NCI-H2029 (cell line): ENCODE measurements at places on chromosomes 2 and 18.

GRCh38 chr18:69885841-69886531 is 61.7 kb downstream of the CD226 start:
- DNase-seq, result no peak

DNA sequence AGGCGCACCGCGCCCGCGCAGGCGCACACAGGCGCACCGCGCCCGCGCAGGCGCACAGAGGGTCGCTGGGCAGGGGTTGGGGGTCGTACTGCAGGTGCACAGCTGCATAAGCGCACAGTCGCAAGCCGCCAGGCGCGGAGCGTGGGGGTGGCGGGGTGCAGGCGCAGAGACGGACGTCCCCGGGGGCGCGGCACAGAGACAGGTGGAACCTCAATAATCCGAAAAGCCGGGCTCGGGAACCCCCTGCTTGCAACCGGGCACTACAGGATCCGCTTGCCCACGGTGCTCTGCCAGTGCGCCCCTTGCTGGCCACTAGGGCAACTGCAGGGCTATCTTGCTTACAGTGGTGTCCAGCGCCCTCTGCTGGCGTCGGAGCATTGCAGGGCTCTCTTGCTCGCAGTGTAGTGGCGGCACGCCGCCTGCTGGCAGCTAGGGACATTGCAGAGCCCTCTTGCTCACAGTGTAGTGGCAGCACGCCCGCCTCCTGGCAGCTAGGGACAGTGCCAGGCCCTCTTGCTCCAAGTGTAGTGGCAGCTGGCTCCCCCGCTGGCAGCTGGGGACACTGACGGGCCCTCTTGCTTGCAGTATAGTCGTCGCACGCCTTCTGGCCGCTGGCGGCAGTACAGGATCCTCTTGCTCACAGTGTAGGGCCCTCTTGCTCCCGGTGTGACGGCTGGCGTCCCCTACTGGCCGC is 34.9 kb downstream of the FAM110C start:
- peak; percentile 75 for DNase-seq

GRCh38 chr2:25551316-25551715 is 122.1 kb downstream of the DTNB start:
- DNase-seq, result no peak

- DNase-seq, result no peak
These were observed 84.7 kb upstream of the NEDD4L start for GRCh38 chr18:57959278-57959677.

GRCh38 chr18:31225668-31226067 is 63.0 kb upstream of the DSC1 start:
- DNase-seq, result no peak

GRCh38 chr18:26425148-26425531 is 123.2 kb downstream of the KCTD1 start:
- no peak for DNase-seq

DNA sequence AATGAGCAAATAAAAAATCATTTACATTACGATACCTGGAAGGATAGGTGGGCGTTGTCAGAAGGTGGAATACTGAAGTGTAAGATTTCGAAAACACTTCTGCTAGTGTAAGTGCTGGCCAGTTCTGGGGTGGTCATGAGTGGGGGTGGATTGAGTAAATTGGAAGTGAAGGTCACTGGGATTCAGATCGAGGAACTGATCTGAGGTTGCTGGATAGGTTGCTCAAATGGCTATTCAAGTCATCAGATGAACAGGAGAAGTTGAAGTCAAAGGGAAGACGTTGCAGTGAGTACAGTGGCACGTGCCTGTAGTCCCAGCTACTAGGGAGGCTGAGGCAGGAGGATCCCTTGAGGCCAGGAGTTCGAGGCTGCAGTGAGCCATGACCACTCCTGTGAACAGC is 95.7 kb downstream of the MALT1 start:
- no peak for DNase-seq

GRCh38 chr2:85924522-85924921 is 35.7 kb upstream of the ST3GAL5 start:
- DNase-seq, result no peak

DNA sequence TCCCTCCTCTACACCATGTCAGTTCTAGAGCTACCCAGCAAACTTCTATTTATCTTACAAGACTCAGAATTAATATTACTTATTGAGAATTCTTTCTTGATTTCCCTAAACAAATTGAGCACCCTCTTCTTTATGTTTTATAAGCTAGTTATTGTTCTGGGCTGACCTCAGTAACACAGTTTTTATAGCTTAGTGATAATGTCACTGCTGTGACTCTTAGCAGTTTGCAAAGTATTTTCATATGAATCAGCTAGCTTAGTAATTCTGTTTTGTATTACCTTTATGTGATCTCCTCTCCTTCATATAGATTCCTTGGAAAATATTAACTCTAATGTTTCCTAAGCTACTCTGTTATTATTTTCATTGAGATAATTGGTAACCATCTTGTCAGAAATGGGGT is 114.9 kb downstream of the PMS1 start:
- DNase-seq, result no peak

DNA sequence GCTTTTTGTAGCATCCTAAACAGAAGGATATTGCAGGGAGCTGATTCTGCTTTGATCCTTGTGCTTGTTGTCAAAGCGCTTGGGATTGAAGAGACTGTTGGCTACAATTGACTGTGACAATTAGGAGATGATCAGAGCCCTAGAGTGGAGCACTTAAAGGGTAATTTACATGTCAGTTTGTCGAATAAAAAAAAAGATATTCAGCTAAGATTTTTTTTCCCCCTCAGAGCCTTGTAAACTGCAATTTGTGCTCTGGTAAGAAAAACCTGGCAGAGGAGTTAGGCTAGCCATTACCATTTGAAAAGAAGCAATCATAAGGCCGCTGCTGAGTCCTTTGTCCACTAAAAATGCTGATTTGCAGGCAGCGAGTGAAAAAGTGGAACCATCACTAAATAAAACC is 47.8 kb upstream of the ZEB2 start:
- no peak for DNase-seq

GRCh38 chr2:237833546-237833945 is 25.9 kb upstream of the RAMP1 start:
- no peak for DNase-seq

GRCh38 chr2:121362774-121363173 is 77.8 kb upstream of the TFCP2L1 start:
- peak; percentile 16 for DNase-seq

DNA sequence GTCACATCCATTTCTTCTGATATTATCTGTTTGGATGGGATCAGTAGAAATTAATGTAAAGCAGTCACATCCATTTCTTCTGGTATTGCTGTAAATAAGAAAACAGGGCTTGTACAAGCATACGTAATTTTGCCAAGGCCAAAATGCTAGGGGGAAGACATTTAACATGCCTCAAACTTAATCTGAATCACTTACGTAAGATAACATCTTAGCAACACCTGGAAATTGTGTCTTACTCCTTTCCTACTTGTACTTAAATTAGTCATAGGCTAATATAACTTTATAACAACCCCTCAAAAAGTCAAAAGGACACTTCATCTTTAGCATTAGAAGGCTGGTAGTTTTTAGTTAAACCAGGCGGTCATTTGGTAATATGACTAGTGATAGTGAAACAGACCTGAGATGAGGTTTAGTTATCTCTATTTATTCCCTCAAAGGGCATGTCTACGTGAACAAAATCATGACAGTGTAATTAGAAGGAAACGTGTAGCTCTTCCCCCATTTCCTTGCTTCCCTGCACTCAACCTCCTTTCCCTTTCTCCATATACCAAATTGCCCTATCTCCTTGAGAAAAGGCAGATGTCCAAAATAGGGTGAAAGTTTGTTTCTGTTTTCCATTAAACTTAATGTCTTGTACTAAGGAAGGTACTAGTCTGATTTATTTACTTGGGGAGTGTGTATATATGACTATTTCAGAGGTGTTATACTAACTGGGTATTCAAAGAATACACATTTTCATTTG is 99.3 kb upstream of the FZD5 start:
- DNase-seq, result no peak

DNA sequence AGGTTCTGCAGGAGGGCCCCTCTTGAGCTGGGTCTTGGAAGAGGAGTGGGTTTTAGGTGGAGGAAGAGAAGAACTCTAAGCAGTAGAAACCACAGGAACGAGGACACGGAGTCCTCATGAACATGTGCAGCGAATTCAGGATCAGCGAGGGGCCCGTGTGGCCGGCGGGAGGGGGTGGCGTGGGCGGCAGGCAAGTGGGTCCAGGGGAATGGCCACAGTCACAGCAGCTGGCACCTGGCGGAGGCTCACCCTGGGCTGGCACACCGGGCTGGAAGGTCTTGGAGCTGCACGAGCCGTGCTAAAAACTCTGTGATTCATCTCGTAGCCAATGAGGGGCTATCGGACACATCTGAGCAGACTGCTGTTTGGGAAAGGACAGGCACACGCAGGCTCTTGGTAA is 18.0 kb upstream of the CIDEA start:
- no peak for DNase-seq

DNA sequence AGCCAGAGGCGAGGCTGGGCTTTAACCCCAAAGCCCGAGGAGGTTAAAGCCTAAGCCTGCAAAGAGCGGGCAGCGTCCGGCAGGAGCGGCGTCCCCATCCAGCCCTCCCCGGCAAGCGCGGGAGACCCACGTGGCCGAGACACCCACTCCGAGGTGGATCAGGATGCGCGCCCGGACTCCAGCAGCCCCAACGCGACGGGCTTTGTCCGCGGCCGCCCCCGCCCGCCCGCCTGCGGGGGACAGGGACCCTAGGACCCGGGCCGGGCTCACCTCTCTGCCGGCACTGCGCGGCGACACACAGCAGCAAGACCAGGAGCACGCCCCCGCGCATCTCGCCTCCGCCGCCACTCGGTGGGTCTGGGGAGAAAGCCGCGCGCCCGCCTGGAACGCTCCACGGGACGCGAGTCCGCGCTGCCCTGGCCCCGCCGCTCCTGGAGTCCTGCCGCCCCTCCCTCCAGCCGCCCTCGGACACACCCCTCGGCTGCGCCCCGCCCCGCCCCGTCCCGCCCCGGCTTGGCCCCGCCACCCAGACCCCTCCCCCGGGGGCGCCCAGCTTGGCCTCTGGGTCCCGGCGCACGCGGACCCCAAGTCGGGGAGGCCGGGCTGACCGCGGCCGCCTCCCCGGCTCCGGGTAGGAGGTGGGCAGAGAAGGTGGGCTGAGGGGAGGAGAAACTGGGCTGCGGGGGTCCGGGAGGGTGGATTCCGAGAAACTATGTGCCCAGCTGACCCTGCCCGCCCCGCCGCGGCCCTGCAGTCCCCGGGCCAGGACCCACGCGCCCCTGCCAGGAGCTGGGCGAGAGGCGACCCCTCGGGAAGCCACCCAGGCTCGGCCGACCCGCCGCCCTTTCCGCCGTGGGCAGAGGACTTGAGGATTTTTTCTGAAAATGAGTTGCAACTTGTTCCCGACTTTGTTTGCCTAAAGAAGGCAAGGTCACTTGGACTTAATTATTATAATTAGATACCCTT is at the start of gene LAMA1:
Gene LAMA1 (minus strand): TSS at position 408 of the 966 bp plus-strand sequence. CDS start 77 bp downstream, at position 331.
- DNase-seq, result no peak

DNA sequence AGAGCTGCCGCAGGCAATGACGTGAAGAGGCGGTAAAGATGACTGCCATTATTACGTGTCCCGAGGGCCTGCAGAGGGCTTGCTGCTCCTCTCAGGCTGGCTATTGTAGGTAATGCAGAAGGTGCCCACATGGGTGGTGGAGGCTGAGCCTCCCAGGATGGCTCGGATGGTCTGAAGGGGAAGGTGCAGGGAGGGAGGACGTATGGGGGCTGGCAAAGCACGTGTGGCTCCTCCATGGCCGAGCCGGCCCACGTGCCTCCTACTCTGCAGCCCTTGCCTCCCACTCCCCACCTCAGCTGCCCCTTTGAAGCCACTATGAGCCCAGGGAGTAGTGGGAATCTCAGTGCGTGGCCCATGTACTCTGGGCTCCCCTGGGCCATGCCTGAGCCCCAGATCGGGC is 48.9 kb downstream of the EDAR start:
- DNase-seq, result no peak

- peak; percentile 85 for DNase-seq
These were observed 93.0 kb upstream of the SMAD2 start for GRCh38 chr18:48023334-48024008.

DNA sequence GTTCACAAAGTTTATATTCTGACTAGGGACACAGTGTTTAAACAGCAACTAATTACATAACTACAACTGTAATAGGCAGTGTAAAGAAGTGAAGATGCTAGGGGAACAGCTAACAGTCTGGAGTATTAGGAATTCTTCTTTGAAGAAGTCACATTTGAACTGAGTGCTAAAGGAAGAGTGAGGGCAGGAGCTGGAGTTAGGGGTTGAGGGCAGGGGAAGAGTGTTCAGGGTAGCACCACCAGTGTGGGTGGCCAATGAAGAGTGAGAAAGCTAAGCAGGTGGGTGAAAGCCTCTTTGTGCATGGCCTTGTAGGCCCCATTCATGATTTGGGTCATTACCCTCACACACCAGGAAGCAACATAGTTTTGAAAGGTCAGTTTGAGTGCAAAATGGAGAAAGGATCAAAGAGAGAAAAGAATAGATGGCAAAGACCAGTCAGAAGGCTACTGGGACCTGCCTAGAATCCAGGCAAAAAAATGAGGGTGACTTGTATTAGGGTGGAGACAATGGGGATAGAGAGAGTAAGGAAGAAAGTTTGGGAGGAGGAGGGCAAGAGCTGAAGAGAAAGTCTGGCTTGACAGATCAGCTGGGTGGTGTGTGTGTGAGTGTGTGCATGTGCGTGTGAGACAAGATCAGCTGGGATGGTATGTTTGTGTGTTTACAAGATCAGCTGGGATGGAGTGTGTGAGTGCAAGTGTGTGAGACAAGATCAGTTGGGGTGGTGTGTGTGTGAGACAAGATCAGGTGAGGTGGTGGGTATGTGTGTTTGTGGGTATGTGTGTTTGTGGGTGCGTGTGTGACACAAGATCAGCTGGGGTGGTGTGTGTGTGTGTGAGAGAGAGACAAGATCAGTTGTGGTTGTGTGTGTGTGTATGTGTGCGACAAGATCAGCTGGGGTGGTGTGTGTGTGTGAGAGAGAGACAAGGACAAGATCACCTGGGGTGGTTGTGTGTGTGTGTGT is 43.6 kb upstream of the AGPS start:
- no peak for DNase-seq

DNA sequence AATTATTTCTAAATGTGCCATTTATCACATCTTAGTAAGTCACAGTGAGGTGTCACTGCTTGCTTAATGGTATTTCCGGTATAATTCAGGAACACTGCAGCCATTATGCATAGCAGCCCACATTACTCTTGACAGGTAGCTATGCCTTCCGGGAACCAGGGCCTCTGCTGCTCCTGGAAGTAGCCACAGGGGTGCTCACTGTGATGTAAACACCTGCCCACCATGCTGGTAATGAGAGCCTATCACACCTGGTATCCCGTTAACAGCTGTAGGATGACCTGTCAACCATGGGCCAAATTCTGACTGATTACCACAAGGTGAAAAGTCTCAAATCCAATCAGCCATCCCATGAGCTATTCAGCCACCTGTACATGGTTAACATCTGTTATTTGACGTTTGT is 647.0 kb upstream of the NXPH2 start:
- DNase-seq, result no peak

DNA sequence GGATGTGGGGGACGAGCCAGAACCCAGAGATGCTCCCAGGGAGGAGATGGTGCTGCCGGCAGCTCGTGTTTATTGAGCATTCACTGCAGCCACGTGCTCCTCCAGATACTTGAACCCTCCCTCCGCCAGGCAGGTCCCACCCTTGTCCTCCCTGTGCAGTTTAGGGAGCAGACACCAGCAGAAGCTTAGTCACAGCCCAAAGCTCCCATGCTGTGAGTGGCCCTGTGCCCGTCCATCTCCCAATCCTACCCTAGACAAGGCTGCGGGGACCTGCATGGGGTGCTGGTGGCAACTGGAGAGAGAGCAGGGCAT is 176.5 kb upstream of the COPS8 start:
- DNase-seq, result no peak
